ENCODE measurements at places on chromosomes 3 and 15.

- DNase-seq, result no peak
These were observed 3.7 kb upstream of the PLD1 start for GRCh38 chr3:171813897-171814460.

DNA sequence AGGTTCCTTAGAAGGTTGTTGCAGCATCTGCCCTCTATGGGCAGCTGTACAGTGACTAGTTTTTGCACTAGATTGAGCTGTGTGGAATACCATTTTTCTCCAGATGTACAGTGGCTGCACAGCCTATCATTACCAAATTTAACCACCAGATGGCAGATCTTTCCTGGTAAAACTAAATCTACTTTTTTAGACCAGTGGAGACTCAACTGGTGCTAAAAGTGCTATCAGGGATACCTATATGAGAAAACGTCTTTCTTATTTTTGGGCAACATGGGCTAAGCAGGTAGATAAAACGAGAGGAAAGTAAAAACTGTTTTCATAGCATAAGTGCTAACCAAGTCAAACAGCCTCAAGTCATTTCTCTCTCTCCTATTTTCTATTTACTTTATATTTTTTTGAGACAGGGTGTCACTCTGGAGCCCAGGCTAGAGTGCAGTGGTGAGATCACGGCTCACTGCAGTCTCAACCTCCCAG, 21.2 kb downstream of the IGSF10 start:
- peak; percentile 80 for DNase-seq

DNA sequence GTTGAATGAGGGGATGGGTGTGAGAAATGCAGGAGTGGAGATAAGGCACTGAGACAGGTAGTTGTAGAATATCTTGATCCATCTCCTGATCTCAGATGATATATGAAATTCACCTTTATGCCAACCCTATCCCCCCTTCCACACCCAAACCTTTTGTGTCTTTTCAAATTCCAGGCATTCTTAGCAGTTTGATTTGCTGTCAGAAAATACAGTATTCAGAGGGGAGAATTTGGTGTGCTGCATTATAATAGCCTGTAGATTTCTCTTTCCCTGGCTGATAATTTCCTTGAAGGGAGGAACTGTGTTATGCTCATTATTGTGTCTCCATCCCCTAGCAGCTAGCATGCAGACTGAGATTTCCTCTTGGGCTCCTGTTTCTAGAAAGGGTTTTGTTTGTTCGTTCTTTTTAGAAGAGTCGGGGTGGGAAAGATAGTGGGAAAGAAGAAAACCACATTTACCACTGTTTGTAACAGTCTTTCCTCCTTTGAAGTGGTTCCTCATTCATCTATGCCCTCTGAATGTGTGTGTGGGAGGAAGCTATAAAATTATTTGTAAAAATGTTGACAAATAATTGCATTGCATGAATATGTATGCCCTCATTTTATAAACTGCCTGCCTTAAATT, 373.4 kb downstream of the DIPK2A start:
- no peak for DNase-seq

DNA sequence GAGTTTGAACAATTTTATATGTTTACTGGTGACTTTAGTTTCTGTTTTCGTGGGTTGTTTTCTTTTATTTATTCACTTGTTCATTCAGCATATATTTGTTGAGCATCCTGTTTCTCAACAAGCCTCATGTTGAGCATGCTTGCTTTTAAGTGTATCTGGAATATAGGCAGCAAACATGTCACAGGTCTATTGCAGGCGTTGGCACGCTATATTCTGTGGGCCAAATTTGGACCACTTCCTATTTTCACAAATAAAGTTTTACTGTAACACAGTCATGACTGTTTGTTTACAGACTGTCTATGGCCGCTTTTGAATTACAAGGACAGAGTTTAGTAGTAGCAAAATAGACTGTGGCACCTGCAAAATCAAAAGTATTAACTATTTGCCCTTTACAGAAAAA, 89.6 kb downstream of the THRB start:
- no peak for DNase-seq

GRCh38 chr15:90393040-90393439, 5.0 kb downstream of the IQGAP1 start:
- DNase-seq, result no peak

DNA sequence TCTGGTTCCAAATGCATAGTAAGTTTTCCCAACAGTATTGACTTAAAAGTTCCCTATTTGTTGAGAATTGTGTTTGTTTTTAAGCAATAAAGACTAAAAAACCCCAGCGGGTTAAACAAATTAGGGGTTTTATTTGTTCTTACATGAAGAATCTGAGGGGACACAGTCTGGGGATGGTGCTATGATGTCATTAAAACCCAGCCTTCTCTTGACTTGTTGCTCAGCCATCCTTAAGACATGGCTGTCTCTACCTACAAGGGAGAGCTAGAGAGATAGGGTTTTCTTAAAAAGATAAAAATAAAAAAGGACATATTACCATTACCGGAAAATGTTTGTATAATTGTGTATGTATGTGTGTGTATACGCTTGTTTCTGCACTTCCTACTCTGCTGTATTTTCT, 11.7 kb upstream of the ARL14 start:
- no peak for DNase-seq

DNA sequence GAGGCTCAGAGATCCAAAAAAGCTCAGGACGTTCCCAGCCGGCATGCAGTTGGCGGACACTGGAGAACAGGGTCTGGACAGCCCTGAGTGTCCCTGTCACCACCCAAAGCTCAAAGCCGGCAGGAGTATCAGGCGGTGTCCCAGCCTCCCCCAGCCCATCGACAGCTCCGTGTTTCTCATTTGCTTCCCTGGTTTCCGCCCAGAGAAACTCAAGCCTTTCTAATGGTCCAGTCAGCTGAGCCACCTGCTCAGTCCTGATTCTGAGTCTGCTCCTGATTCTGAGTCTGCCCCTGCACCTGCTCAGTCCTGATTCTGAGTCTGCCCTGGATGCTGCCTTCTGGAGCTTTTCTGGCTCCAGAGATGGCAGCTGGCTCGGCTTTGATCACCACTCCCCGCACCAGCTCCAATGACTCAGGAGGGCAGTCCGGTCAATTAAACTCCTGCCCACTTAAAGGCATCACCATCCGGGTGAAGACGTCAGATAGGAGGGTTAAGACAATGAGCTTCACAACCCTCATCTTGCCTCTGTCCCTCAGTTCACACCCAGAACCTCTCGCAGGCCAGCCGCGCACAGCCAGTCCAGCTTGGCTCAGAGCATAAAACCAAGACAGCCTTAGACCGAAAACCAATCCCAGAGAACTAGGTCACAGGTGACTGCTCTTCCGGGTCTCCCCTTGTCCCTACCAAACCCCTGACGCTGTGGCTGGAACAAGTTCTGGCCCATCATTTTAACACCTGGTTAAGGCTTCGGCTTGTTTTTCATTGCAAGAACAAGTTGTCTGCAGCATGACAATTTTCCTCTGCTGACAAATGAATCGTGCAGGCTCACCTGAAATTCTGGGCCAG, 6.8 kb downstream of the PCSK6 start:
- peak; percentile 36 for DNase-seq

All from small intestine (tissue), 16 donors.